ENCODE measurements at places on chromosomes 11 and 22.
A peak's percentile ranks its signal among the peaks of the same experiment; 100 is the strongest.

DNA sequence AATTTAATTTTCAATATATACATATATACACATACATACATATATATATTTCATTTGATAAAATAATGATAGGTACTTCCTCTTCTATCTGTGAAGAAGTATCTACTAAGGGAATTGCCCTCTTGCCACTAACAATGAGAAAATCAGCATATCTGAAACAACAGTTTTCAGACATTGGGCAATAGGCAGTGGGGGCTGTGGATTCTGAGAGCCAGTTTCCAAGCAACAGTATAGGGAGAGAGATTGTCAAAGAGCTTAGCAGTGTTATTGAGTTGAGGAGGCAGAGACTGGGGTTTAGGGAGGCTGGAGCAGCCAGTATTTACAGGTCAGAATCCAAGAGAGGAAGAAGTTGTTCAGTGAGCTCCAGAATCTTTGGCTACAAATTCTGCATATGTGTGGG is 119.3 kb downstream of the ARFGAP2 start:
- DNase-seq = no peak

DNA sequence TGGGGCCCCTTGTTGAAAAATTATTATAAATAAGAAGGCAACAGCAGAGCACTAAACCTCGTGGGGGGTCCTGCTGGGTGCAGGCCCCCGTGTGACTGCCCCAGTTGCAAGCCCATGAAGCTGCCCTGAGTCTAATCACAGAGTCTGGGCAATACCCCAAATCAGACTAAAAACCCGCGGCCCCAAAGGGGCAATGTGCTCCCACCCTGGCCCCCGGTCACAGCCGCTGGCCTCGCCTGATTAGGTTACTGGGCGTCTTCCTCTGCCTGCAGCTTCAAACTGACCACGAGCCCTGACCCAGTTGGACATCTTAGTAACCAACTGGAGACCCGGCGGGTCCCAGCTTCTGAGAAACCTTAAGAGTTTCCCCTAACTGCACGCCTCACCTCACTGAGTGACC is 1.6 kb downstream of the CXCR5 start:
- no peak for DNase-seq

- DNase-seq = no peak
Measured at GRCh38 chr22:25192406-25192805, 7.3 kb upstream of the CRYBB3 start.

DNA sequence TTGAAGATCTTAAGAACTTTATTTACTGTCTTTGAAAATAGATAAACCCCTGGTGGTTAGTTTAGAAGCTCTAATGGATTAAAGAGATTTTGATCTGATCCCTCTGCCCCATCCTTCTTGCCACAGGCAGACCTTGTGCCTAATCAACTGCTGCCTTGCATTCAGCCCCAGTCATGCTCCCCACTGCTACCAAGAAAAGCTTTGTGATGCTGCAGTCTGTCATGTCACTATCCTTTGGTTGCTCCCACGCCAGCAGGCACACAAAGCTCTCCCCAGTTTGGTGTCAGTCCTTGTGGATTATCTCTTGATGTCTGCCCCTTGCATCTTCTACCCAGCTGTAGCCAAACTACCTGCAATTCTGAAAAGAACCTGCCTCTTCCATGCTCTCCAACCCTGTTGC is 112.2 kb downstream of the MTNR1B start:
- no peak for DNase-seq

DNA sequence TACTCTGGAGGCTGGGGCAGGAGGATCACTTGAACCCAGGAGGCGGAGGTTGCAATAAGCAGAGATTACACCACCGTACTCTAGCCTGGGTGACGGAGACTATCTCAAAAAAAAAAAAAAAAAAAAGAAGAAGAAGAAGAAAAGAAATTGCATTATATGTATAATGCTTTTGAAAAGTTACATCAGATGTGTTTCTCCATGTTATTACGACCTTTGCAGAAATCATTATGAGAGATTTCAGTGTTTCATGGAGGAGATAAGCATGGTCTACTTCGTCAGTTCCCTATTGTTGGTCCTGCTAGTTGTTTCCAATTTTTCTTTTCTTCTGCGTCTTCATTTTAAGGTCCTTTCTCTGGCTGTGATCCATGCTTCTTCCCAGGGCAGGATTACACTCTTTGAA is 3.0 kb downstream of the MIAT start:
- no peak for DNase-seq

DNA sequence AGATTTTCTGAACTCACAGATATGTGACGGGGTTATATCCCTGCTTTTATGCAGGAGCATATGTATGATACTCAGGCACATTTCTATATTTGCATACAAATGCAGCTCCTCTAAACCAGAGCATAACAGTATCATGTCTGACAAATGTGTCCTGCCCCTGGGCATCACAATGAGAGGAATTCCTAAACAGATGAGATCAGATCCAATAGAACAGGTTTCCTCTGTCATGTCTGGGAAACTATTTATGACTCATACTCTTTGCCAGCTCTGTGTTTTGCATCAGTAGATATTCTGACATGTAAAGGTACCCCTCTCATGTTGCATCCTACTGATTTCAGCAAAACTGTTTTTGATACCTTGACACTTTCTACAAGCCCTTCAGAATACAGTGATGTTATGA is 29.4 kb downstream of the SYT9 start:
- no peak for DNase-seq

DNA sequence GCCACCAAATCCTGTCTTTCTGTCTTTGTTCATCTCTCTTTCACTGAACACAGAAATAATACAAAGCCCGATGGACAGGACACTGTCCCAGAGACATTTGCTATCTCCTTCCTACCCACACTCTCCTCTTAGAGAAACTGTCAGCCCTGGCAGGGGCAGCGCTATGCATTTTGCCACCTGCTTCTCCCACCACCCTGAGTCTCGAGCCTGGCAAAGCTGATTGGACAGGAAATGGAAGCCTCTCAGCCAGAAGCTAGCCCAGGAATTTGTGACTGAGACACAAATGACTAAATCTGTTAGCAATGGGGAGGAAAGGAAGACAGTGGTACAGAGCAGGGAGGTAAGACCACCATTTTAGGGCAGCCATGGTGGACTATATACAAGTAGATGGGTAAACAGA is 14.9 kb upstream of the GALNT18 start:
- DNase-seq = no peak

- no peak for DNase-seq
Measured at GRCh38 chr11:117438371-117439000, 110.8 kb downstream of the CEP164 start.

GRCh38 chr11:120259988-120260565 is 20.1 kb downstream of the POU2F3 start:
- no peak for DNase-seq

GRCh38 chr11:62854013-62854824 is 14.8 kb upstream of the WDR74 start:
- peak; percentile 57 for DNase-seq

GRCh38 chr11:130725421-130726233 is 190.7 kb downstream of the SNX19 start:
- DNase-seq = no peak

DNA sequence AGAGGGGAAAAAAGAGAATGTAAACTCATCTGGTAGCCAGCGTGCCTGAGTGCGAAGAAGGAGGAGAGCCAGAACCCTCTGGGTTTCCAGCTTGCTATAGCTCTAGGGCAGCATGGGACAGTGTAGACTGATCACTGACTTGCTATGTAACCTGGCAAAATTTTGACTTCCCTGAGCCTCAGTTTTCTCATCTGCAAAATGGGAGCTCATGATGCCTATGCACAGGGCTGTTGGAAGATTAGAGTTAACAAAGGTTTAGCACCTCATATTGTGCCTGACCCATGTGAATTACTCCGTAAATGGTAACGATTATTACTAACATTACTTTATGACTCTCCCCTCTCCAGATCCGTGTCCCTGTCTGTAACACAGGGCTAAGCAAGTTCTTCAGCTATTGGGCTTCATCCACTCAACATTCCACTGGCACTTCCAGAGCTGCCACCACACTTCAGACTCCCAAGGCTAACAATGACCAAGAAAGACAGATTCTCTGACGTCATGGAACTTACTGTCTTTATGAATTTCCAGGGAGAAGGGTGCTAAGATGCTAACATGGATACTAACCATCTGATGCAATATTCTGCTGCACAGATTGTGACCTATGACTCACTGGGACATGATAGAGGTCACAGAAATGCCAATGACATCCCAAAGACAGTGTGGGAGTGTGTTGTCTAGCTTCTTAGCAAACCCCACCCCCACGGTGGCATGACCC is 195.2 kb downstream of the TRIM29 start:
- no peak for DNase-seq

GRCh38 chr22:37922191-37922590 is 16.1 kb downstream of the MICALL1 start:
- no peak for DNase-seq

DNA sequence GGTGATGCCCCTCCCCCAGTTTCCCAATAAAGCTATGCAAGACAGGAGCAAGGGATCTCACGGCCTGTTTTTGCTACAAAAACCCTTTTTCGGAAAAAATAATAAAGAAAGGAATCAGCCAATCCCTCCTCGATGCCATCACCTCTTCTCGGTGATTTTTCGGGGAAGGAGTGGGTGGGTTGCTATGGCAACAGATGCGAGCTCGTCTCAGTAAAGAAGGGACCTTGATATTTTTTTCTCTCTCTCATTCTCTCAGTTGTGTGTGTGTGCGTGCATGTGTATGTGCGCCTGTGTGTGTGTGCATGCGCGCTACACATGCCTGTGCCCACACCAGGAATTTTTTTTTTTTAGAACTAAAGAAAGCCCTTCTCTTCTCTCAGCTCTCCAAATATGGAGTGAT is 3.8 kb upstream of the NPAS4 start:
- DNase-seq = no peak

GRCh38 chr11:118924591-118925585 is 838 bp downstream of the BCL9L start:
- peak; percentile 71 for DNase-seq

DNA sequence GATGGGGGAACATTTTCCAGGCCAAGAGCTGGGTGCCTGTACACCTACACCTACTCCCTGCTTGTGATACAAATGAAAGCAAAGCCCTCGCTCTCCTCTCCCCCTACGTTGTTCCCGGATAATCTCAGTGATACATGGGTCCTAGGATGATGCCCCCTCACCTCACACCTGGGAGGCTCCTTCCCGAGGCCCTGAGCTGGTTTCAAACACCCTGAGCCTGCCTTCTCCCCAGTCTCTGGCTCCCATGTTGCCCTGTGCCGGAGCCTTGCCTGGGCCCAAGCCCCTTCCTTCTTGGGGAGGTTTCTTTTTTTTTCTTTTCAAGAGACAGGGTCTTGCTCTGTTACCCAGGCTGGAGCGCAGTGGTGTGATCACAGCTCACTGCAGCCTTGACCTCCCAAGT is 23.3 kb downstream of the TRMU start:
- no peak for DNase-seq

GRCh38 chr11:118912742-118913410 is 12.8 kb downstream of the BCL9L start:
- DNase-seq = no peak

Data from activated CD4-positive, alpha-beta T cell treated with anti-CD3 and anti-CD28 coated beads, Interleukin-2, Interleukin-6, amounts not matched to agents 100 ng/mL and 50 ng/mL, durations not matched to agents 16 hours and 8 hours (primary cell).